ENCODE measurements at places on chromosomes 12 and 14.

- DNase-seq: no peak
These were observed 272.0 kb upstream of the DIO3 start for GRCh38 chr14:101289230-101289690.

GRCh38 chr12:56206452-56207166 lies 15.1 kb downstream of the RNF41 start:
- no peak for DNase-seq

GRCh38 chr14:92546347-92547053 lies 32.9 kb downstream of the RIN3 start:
- DNase-seq: no peak

GRCh38 chr12:52651726-52652261 lies at the start of gene KRT2:
Gene KRT2 (minus strand): TSS chr12:52652211. CDS start chr12:52652142, 69 bp downstream.
- no peak for DNase-seq

DNA sequence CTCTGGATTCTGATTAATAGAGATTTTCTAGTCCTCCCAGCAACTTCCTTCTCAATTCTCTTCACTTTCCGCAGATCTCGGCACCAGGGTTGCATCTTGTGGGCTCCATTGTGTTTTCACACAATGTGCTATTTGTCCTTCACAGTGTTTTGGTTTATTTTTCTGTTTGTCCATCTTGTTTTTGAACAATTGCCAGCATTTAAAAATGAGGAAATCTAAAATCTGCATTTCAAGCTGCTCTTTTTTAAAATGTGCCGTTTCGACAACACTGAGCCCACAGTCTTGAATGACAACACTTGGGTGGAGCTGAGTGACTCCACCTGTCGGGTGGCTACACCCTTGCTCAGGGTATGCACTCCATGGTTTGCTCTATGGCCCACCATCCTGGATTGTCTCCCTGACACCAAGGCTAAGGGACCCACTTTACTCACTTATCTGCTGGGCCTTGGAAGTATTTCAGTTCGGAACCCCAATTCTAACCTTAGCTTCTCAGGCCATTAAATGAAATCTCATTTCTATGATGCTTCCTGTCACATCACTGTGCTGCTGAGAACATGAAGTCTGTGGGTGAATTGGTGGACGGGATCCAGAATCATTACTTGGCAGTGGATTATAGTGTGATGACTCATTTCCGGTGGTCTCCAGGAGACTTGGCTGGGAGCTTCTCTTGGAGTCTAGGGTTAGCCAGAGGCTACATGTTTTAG lies 3.4 kb upstream of the MYRFL start:
- no peak for DNase-seq

- DNase-seq: no peak
These were observed 23.8 kb upstream of the COX6A1 start for GRCh38 chr12:120413901-120414695.

- DNase-seq: no peak
These were observed 94.7 kb downstream of the DENND5B start for GRCh38 chr12:31496257-31496656.

GRCh38 chr12:108589028-108589839 lies 8.7 kb downstream of the TMEM119 start:
- no peak for DNase-seq

DNA sequence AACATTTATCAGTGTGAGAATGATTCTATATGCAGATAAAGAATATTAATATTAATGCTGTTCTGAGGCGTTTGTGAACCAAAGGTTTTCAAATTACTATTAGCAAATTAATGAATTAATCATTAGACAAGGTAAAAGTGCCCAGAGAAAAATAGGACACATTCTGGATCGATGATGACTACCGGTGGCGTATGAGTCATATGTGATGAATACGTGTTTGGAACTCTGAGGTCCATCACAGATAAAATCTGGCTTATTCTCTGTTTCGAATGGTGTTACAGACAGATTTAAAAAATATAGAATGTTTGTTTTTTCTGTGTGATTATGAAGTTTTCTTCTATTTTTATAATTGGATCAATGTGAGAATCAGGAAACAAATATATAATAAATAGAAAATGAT lies 79.2 kb upstream of the RTL1 start:
- DNase-seq: no peak

DNA sequence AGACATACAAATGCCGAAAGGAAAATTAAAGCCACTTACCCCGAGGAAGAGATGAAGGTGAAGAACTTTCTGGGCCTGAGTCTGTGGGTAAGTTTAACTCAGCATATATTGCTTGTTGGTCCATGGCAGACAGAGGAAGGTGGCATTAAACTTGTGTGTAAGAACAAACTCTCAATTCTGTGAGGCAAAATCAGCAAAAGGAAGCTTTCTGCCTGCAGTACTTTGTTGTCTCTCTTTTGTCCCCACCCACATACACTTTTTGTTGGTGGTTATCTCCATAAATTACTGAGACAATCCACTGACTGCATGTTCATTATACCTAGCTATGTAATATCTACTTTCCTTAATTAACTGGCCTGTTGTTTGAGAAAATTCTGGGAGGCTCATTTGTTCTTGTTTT lies at the start of gene KLRB1:
TSS of gene KLRB1 (minus strand) at position 201 of the 400 bp plus-strand sequence. CDS start at position 124, 77 bp downstream.
- no peak for DNase-seq

- no peak for DNase-seq
These were observed 369.8 kb downstream of the AACS start for GRCh38 chr12:125434936-125435443.

GRCh38 chr14:104982548-104983230 lies 2.9 kb upstream of the CLBA1 start:
- no peak for DNase-seq

DNA sequence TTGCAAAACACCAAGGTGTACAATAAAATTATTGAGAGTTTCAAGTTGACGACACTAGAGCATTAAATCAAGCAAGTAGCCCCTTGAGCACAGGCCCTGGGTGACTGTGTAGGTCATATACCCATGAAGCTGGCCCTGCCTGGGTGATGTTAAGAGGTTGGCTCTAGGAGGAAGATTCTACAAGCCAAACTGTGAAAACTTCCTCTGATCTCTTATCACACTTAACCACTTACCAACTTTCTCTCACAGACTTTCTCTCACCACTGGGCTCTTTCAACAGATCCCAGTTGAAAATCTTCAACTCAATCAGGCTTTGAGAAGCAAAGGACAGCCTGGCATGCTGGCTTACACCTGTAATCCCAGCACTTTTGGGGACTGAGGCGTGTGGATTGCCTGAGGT lies 186.9 kb upstream of the BTG1 start:
- no peak for DNase-seq

DNA sequence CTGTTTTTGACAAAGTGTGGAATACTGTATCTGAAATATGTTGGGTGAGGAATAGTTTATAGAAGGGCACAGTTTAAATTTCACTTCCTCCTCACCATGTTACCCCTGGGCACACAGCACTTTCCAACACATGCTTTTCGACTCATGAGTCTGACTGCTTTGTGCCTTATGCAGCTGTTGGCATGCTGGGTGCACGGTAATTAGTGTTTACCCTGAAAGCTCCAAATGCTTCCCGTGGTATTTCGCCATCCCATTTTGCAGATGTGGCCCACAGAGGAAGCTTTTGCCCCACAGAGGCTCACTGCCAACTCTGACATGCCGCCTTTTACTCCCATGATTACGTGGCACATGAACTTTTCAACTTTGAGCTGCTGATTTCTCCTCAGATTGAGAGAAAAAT lies 168.6 kb downstream of the PRKCH start:
- no peak for DNase-seq

GRCh38 chr12:1719139-1719538 lies 28.3 kb downstream of the ADIPOR2 start:
- no peak for DNase-seq

All from stimulated activated CD4-positive, alpha-beta T cell treated with anti-CD3 and anti-CD28 coated beads, Interleukin-1b, Interleukin-23, amount 100 ng/mL, for 4 hours (primary cell).